Activated effector memory CD4-positive, alpha-beta T cell treated with Interleukin-2 at 50 U/mL for 16 hours (primary cell): ENCODE measurements at places on chromosomes 6 and 20.

DNA sequence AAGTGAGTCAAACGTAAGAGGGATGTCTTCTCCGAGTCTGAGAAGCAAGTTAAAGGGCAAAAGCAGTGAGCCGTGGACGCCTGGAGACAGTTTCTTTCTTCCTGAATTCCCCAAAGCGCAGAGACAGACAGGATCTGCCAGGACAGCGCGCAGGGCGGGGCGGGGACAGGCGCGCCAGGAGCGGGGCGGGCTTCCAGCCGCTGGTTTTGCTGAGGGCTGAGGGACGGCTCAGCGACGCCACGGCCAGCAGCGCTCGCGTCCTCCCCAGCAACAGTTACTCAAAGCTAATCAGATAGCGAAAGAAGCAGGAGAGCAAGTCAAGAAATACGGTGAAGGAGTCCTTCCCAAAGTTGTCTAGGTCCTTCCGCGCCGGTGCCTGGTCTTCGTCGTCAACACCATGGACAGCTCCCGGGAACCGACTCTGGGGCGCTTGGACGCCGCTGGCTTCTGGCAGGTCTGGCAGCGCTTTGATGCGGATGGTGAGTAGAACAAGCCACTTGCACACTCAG, at the start of gene SCGN:
SCGN (plus strand) TSS at position 209 of the 509 bp plus-strand sequence; CDS start at position 398, 189 bp downstream.
- no peak for DNase-seq

DNA sequence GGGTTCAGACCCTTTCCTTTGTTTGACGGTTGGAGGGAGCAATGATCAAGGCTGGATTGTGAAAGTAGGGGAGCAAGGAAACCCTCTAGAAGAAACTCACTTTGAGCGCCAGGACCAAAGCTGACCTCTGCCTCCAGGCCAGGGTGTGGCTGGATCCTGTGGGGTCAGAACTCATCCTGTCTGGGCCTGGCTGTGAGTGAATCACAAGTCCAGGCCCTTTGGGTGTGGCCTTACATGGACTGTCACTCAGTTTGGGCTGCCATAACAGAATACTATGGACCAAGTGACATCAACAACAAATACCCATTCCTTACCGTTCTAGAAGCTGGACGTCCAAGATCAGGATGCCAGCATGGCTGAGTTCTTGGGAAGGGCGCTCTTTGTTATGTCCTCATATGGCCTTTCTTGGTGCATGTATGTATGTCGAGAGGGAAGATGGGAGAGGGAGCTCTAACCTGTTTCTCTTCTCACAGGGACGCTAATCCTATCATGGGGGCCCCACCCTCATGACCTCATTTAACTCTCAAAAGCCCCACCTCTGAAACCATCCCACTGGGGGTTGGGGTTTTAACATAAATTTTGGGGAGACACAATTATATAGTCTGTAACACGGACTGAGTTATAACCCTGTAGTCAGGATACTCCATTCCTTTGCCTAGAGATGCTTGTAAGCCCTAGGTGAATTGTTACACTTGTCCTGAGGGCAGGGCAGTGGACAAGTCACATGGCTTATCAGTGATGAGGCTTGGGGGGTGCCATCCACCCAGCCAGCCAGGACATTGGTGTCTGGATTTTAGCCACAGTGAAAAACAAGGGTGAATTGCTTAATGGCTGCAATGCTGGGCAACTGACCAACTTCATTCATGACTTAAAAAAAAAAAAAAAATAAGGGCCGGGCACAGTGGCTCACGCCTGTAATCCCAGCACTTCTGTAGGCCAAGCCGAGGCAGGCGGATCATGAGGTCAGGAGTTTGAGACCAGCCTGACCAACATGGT, 80.0 kb downstream of the TRMT11 start:
- DNase-seq = no peak

DNA sequence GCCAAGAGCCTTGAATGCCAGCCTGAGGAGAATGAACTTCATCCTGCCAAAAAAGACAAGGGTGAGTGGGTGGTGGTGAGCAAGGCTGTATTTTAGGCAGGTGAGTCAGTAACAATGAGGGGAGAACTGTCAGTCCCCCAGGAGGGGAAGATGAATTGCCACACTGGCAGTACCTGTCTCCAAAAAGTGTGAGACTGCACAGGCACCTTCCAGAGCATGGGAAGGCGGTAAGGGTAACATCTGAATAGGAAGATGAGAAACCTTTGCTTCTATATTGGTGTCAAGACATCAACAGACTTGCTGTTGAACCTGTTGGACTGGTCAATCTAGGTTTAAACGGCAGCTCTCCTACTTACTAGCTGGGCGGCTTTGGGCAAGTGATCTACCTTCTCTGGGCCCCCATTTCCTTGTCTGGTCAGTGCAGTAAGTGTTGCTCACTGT, 30.9 kb downstream of the STK35 start:
- no peak for DNase-seq

GRCh38 chr20:22768266-22769178, 184.2 kb upstream of the FOXA2 start:
- DNase-seq = no peak

GRCh38 chr20:37291724-37292126, 2.3 kb downstream of the MANBAL start:
- DNase-seq = no peak

DNA sequence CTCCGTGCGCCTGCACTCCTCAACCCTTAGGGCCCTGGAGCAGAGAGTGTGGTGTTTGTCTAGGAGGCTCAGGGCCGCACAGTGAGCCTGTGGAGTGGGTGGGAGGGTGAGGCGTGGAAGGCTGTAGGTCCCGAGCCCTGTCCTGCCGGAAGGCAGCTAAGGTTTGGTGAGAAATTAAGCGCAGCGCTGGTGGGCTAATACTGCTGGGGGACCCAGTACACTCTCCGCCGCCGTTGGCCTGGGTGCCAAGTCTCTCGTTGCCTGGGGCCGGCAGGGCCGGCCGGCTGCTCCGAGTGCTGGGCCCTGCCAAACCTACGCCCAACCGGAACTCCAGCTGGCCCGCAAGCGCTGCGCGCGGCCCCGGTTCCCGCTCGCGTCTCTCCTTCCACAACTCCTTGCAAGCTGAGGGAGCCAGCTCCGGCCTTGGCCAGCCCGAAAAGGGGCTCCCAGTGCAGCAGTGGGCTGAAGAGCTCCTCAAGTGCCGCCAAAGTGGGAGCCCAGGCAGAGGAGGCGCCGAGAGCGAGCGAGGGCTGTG, 40.4 kb upstream of the MCUR1 start:
- DNase-seq = no peak

- DNase-seq = no peak
These were observed 1426.6 kb downstream of the GRIK2 start for GRCh38 chr6:102820098-102820497.

DNA sequence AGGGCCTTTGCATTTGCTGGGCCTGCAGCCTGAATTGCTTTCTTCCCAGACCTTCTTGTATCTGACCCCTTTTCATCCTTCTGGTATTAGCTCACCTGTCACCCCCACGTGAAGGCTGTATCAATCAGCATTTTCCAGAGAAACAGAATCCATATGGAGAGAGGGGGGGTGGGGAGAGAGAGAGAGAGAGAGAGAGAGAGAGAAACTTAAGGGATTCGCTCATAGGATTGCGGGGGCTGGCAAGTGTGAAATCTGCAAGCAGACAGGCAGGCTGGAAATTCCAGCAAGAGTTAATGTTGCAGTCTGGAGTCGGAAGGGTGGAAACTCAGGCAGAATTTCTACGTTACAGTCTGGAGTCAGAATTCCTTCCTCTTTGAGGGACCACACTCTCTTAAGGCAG, 410.7 kb upstream of the SULF2 start:
- no peak for DNase-seq

- DNase-seq = no peak
These were observed 560.3 kb downstream of the BMP2 start for GRCh38 chr20:7327810-7328209.

DNA sequence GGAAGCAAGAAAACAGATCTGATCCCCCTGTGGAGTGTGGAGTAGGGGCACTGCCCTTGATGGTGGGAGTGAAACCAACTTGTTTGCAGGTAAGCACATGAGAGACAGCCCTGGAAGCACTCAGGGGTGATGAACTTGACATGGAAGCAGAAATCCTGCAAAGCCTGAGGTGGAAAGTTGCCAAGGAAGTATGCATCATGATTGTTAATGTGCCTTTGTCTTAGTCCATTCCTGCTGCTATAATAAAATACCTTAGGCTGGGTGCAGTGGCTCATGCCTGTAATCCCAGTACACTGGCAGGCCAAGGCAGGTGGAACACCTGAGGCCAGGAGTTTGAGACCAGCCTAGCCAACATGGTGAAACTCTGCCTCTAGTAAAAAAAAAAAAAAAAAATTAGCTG, 40.2 kb upstream of the IFNGR1 start:
- no peak for DNase-seq

GRCh38 chr6:147944122-147944521, 398.5 kb upstream of the SASH1 start:
- no peak for DNase-seq

DNA sequence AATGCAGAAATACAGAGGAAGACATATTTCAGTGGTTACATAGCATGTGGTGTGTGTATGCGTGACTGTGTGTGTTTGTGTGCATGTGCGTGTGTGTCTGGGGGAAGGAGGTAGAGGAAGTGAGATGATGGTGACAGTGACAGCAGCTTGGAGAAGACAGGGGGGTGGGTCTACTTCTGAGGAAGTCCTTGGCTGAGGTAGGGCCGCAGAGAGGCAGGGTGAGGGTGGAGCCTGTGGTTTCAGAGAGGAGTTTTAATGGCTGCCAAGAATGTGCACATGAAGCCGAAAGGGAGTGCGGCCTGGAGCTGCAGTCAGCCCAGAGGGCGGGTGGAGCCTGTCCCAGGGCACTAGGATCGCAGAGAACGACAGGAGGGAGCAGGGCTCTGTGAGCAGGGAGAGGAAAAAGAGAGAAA, 22.7 kb upstream of the RNF24 start:
- peak; percentile 79 for DNase-seq

DNA sequence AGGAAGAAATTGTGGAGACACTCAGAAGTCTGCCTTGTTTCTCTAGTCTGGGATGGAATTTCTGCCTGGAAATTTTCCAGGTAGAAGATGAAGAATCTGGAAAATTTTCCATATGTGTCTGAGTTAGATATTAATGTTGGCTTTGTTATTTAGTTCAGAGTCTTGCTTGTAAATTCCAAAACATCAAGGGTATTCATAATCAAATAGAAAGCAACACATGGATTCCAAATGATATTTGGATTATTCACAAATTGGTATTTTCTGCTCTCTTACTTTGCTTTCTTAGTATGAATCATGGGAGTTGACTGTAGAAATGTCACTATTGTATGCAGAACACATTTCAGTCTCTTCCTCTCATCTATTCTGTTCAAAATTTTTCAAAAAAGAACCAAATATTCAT, 116.0 kb downstream of the GRIK2 start:
- DNase-seq = no peak

- no peak for DNase-seq
These were observed 860 bp upstream of the TMEM14C start for GRCh38 chr6:10721850-10722569.

- no peak for DNase-seq
These were observed 297.3 kb upstream of the FLRT3 start for GRCh38 chr20:14634665-14635064.

DNA sequence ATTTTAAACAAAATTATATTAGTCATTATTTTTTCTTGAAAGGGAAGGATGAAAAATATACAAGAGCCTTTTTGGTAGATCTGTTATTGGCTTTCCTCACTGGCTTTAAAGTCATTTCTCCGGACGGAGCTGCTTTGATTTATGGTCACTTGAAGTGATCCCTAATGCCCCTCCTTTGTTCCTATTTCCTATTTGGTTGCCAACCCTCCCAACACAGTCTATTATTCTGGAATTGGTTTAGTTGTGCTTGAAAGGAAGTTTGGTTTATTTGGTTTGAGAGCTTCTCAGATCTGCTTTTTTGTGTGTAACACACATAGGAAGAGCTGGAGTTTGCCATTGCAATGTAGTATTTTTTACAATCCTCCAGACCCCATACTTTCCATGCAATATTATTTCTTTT, 347.9 kb downstream of the RFPL4B start:
- no peak for DNase-seq

DNA sequence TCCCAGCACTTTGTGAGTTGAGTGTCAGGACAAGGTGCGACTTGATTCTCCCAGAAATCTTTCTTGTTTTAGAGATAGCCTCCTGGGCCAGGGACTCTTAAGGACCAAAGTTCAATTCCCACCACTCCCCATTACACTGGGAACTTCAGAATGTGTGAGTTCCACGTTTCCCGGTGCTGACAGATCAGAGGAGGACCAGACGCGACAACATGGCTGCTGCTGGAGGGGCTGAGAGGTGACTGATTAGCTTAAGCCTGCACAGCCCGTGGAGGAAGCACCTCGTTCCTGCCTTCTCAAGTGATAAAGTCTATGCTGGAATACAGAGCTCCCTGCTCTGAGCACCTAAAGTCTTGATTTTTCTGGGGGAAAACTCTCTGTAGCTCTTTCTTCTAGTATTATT, 175.2 kb upstream of the FERMT1 start:
- DNase-seq = no peak

GRCh38 chr6:128630213-128630612, 109.8 kb upstream of the PTPRK start:
- no peak for DNase-seq

GRCh38 chr6:75363304-75363703, 78.7 kb upstream of the TMEM30A start:
- no peak for DNase-seq
